CD4-positive, alpha-beta memory T cell (primary cell): ENCODE measurements at places on chromosomes 16 and 17.

- no peak for DNase-seq
- H3K4me1 ChIP-seq = no peaks in the 10 kb centered on the region
- H3K4me3 ChIP-seq = no peak overlapping the region
- H3K36me3 ChIP-seq = no peaks in the 10 kb centered on the region
- H3K27ac ChIP-seq = no peak overlapping the region
Measured at GRCh38 chr16:411576-412265, 10.0 kb downstream of the DECR2 start.

DNA sequence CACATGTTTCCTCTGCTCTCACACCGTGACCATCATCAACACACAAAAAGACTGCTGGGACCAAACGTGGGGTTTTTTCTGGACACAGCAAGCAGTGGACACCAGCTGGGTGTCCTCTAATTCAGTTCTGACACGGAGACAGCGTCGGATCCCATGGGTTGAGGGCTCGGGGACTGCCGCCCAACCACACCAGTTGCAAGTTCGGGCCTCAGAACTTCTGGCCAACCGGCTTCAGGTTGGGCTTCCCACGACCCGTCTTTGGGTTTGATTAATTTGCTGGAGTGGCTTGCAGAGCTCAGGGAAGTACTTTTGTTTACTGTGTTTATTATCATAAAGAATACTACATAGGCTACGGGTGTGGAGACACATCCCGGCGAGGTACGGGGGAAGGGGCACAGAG is 97.8 kb downstream of the BANP start:
- H3K27ac ChIP-seq = no peak overlapping the region
- no peaks in the 10 kb centered on the region for H3K27me3 ChIP-seq
- H3K36me3 ChIP-seq = peaks cover 24% of the 10 kb centered on the region

GRCh38 chr16:24624102-24624501 is 84.7 kb downstream of the RBBP6 start:
- no peaks in the 10 kb centered on the region for H3K27me3 ChIP-seq
- DNase-seq = no peak
- no peaks in the 10 kb centered on the region for H3K4me1 ChIP-seq

DNA sequence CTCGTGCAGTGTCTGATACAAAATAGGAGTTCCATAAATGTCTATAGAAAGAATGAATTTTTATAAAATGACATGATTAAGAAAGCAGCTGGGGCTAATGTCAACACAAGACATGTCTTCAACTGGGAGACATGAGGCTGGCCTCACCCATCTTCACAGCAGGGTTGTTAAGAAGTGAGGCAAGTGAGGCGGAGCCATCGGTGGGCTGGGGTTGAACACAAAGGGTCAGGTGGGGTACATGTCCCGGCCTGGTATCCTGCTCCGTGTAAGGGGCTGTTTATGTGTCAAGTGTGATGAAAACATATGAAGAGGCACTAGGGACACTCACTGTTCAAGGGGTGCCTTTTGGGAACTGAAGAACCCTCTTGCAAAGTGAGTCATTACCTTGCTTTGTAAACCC is 22.1 kb downstream of the CDK5R1 start:
- H3K27me3 ChIP-seq = no peaks in the 10 kb centered on the region
- no peak for DNase-seq
- no peaks in the 10 kb centered on the region for H3K36me3 ChIP-seq
- H3K4me3 ChIP-seq = no peak overlapping the region
- H3K4me1 ChIP-seq = peaks cover 50% of the 10 kb centered on the region
- H3K27ac ChIP-seq = no peak overlapping the region

DNA sequence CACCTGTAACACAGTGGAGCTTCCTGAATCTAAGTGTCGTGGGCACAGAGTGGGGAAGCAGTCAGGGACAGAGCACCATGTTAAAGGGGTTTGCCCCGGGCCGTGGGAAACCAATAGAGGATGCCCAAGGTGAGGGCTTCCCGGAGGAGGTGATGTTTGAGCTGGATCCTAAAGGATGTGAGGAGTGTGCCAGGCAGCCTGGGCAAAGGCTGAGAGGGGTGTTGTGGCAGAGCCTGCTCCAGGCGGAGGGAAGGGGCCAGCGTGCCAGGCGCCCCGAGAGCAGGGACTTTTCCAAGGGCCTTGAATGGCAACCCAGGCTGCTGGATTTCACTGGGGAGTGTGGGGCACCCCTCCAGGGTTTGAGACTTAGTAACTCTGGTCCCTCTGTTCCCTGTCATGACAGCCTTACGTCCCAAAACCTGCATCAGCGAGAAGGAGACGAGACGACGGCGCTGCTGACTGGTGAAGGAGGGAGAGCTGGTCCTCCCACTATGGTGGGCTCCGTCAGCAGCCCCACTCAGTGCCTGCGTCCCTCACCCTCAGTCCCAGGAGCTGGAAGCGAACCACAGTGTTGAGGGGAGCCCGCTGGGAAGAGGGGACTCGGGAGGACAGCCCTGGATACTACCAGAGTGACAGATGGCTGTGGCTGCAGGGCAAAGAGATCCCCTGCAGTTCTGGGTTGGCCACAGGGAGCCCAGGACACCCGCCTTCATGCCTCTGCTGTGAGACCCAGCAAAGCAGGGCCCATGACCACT is 228.4 kb downstream of the KATNIP start:
- H3K4me1 ChIP-seq = no peaks in the 10 kb centered on the region
- no peaks in the 10 kb centered on the region for H3K36me3 ChIP-seq
- no peaks in the 10 kb centered on the region for H3K27me3 ChIP-seq
- H3K4me3 ChIP-seq = no peak overlapping the region
- H3K27ac ChIP-seq = no peak overlapping the region
- no peak for DNase-seq

GRCh38 chr17:74210191-74211140 is 2.9 kb upstream of the TTYH2 start:
- H3K4me3 ChIP-seq = no peak overlapping the region
- peaks cover 40% of the 10 kb centered on the region for H3K36me3 ChIP-seq

DNA sequence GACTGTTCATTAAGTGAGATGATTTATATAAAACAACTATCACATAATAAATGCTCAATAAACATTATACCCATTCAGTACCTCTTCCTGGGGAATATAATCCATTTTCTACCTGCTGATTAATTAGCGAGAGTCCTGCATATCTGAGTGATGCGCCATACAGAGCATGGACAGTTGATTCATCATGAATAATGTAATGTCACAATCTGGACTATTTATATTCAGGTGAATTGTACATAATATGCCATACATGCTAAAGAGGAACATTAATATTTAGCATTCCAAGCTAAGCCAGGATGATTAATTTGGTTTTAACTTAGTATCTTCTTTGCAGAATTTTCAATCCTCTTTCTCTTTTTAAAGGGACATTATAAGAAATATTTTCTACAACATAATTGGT is 362.0 kb upstream of the XYLT1 start:
- H3K4me3 ChIP-seq = no peak overlapping the region
- H3K27me3 ChIP-seq = no peaks in the 10 kb centered on the region

DNA sequence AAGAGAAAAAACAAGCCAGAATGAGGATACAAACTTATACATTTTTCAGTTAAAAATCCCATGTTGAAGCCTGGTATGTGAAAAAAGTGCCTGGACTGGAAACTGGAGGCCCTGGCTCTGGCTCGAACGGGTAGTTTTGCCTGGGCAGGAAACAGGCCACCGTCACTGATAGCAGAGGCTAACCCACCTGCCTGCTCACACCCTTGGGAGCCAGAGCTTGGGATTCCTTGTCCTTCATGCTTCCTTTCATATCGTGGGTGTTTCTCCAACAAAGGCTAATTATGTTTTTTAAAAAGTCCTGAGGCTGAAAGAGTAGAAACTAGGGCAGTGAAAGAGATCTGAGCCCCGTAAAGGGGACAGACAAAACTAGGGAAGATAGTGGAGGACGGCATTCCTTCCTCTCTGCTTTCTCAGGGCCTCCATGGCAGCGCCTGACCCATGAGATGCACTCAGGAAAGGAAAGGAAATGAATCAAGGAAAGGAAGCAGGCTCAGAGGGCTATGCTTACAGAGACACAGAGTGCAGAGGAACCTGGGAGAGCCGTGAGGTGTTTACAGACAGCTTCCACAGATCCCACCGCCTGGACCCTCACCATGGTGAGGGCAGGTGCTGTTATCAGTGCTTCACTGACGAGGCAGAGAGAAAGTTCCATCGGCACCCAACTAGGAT is 138.1 kb downstream of the PARN start:
- DNase-seq = no peak
- H3K27me3 ChIP-seq = no peaks in the 10 kb centered on the region
- H3K4me1 ChIP-seq = peaks cover 26% of the 10 kb centered on the region
- H3K4me3 ChIP-seq = no peak overlapping the region
- no peaks in the 10 kb centered on the region for H3K36me3 ChIP-seq

GRCh38 chr16:89484923-89485679 is 5.3 kb downstream of the ANKRD11 start:
- peak overlapping the region; percentile 42 for H3K27ac ChIP-seq
- H3K4me1 ChIP-seq = peaks cover 89% of the 10 kb centered on the region

- no peaks in the 10 kb centered on the region for H3K27me3 ChIP-seq
- H3K36me3 ChIP-seq = no peaks in the 10 kb centered on the region
- no peak for DNase-seq
- no peak overlapping the region for H3K27ac ChIP-seq
- H3K4me3 ChIP-seq = no peak overlapping the region
Measured at GRCh38 chr17:33097411-33097810, 105.8 kb downstream of the SPACA3 start.

DNA sequence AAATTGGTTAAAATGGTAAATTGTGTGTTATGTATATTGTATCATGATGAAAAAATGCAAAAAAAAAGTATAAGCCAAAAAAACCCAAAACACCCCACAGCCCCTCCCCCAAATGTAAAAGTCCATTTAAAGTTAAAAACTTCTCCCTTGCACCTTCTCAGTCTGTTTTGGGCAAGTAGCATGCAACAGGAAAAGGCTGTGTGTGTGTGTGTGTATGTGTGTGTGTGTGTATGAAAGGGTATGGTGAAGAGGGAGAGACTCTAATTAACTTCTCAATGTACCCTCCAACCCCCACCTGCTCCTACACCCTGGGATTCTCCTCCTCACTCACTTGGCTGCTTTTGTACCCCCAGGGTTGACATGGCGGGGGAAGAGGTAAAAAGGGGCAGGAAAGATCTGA is 9.2 kb upstream of the GGT6 start:
- no peak overlapping the region for H3K4me3 ChIP-seq
- H3K27me3 ChIP-seq = no peaks in the 10 kb centered on the region
- H3K4me1 ChIP-seq = peaks cover 16% of the 10 kb centered on the region
- H3K36me3 ChIP-seq = no peaks in the 10 kb centered on the region
- no peak overlapping the region for H3K27ac ChIP-seq
- no peak for DNase-seq

DNA sequence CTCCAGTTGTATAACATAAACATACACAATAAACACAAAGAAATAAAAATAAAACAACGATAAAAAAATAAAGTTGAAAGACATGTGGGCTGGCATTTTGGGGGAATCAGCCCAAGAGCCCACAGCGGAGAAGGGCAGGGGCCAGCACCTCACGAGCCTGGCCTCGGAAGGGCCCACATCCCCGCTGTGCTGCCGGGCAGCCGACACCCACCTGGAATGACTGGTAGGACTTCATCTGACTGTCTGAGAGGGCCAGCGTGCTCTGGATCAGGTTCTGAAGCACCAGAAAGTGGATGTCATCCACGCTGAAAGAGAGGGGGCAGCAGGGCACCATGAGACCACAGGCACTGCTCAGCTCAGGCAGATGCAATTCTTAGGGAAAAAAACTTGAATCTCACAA is 73.5 kb downstream of the GTF3C1 start:
- H3K36me3 ChIP-seq = peaks cover 45% of the 10 kb centered on the region
- H3K4me1 ChIP-seq = no peaks in the 10 kb centered on the region
- no peak overlapping the region for H3K27ac ChIP-seq
- H3K4me3 ChIP-seq = no peak overlapping the region
- no peak for DNase-seq
- H3K27me3 ChIP-seq = no peaks in the 10 kb centered on the region

- no peak overlapping the region for H3K4me3 ChIP-seq
- H3K36me3 ChIP-seq = no peaks in the 10 kb centered on the region
- no peak overlapping the region for H3K27ac ChIP-seq
- H3K4me1 ChIP-seq = no peaks in the 10 kb centered on the region
Measured at GRCh38 chr17:9148905-9149525, 127.7 kb downstream of the NTN1 start.

- peaks cover 23% of the 10 kb centered on the region for H3K4me1 ChIP-seq
- H3K27me3 ChIP-seq = no peaks in the 10 kb centered on the region
- DNase-seq = no peak
- H3K27ac ChIP-seq = no peak overlapping the region
- no peak overlapping the region for H3K4me3 ChIP-seq
Measured at GRCh38 chr16:29993191-29993902, 2.1 kb downstream of the HIRIP3 start.

DNA sequence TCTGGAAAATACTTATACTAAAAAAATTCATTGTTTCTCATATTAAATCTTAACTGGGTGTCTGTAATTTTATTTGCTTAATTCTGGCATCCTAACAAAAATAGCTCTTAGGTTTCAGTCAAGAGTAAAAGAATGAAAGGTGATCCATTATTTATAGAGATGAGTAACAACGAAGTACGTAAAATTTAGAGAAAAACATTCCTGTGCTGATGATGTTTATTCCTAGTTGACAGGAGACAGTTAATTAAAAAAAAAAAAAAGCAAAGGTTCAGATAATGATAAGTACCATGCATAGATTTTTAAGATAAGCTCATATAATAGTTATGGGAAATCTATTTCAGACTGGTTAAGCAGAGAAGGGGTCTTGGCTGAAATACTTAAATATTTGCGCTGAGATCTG is 50.8 kb downstream of the ABCA9 start:
- no peaks in the 10 kb centered on the region for H3K27me3 ChIP-seq
- H3K36me3 ChIP-seq = no peaks in the 10 kb centered on the region
- H3K4me3 ChIP-seq = no peak overlapping the region

DNA sequence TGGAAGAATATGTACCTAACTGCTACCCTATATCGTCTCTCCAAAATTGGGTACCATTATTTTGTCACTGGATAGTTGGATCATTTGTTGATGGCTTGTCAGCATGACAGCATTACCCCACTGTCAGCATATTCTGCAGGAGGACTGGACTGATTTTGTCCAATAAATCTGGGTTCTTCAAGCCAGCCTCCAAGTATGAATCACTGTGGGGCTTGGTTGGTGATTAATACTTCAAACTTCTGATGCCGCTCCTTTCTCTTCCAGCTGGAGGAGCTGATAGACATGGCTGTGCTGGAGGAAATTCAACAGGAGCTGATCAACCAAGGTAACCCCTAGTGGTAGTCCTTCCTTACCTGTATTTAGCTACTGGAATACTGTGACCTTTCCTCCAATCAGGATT is 2.5 kb downstream of the RPAIN start:
- no peak overlapping the region for H3K4me3 ChIP-seq
- H3K36me3 ChIP-seq = peaks cover 40% of the 10 kb centered on the region
- no peak for DNase-seq
- H3K27me3 ChIP-seq = no peaks in the 10 kb centered on the region
- peaks cover 33% of the 10 kb centered on the region for H3K4me1 ChIP-seq
- H3K27ac ChIP-seq = no peak overlapping the region

DNA sequence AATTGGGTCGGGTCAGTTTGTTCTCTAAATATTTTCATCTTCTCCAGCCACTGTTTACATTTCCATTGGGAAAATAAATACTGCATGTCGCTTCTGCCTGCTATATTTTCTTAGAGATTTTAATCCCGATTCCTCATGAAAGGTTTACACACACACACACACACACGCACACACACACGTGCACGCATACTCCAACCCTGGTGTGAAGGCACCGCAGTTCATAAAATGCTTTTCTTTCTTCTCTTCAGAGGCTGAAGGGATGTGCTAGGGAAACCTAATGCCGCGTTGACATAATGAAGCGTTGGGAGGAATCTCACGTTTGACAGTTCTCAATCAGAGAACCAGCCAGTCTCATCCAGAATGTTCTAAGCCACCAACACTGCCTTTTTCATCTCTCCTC is 222.9 kb upstream of the IRX3 start:
- H3K36me3 ChIP-seq = no peaks in the 10 kb centered on the region
- H3K27me3 ChIP-seq = no peaks in the 10 kb centered on the region
- H3K4me3 ChIP-seq = no peak overlapping the region
- H3K4me1 ChIP-seq = no peaks in the 10 kb centered on the region
- H3K27ac ChIP-seq = no peak overlapping the region
